ENCODE measurements at places on chromosomes 3 and 15.

DNA sequence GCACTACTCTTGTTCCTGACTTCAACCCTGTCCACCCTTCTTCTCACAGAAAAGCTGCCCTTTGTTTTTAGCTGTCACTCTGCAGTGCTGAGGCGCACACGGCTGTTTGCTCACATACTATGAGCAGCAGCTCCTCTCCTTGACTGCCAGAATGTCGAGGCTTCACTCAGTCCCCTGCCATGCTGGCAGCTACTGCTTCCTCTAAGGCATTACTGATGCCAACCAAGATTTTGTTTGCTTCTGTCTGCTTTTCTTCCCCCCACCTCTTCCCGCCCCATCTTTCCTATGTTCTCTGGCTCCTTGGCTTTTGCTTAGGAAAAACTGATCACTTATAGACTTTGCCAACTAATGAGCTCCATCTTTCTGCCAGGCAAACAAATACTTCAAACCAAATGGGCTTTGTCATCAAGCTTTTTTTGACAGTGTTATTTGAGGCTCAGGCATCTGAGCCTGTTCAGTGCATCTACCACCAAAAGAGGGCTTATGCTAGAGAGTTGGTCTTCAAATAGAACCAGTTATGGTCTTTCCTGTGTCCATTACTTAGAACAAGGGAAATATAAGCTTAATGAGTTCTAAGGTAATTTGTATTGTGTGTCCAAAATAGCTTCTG, 81.0 kb downstream of the FBXL2 start:
- DNase-seq, result no peak

- no peak for DNase-seq
Observed at GRCh38 chr15:29815000-29815710, 7.1 kb downstream of the TJP1 start.

GRCh38 chr3:45283471-45283870, 57.4 kb upstream of the TMEM158 start:
- DNase-seq, result no peak

DNA sequence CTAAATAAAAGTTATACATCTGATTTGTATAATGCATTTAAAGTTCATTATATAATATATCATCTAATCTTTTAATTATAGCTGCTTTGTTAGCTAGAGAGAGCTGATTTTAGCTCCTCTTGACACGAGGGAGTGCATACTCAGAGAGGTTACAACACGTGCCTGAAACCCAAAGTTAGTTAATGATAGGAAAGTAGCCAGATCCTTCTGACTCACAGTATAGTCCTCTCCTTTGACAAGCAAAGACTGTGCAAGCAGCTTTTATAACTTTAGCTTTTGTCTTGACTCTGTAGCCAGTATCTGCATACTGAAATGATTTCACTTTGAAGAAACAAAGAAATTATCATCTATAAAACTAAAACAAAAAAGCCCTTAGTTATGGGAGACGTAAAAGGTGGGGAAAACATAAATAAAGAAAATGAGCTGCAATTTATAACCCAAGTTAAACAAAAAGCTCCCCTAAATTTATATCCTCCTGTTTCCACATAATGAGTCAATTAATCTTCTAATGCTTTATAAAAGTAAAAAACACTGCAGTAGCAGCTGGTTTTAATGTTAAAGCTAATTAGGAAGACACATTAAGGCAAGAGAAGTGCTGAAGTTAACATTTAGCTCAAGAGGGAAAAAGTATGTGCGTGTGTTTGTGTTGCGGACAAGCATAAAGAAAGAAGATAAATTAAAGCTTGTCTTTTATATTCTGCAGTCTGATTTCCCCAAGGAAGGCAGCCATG, 13.1 kb downstream of the GABRR3 start:
- DNase-seq, result no peak

- DNase-seq, result no peak
Observed at GRCh38 chr15:39807791-39808190, 25.1 kb upstream of the FSIP1 start.

GRCh38 chr3:149623824-149624223, 34.0 kb downstream of the WWTR1 start:
- no peak for DNase-seq

DNA sequence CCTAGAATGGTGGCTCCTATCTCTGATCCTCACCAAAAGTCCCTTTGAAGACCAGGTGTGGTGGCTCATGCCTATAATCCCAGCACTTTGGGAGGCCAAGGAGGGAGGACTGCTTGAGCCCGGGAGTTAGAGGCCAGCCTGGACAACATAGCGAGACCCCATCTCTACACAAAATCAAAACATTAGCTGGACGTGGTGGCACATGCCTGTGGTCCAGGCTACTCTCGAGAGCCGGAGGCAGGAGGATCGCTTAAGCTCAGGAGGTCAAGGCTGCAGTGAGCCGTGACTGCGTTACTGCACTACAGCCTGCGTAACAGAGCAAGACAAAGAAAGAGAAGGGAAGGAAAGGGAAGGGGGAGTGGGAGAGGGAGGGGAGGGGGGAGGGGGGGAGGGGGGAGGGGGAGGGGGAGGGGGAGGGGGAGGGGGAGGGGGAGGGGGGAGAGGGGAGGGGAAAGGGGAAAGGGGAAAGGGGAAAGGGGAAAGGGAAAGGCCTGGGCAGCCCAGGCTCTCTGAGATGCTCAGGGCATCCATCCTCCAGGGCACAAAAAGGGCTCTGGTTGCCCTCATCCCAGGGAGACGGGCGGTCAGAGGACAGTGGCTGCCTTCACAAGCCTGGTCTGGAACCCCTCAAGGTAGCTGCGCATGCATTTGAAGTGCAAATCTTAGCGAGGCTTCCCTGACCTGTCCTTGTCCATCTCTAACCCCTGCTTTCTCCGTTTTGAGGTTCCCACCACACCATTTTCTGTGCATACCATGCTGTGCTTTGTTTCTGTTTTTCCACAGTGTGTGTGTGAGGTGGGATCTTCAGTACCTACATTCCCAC, 76.1 kb downstream of the LDHAL6B start:
- no peak for DNase-seq

DNA sequence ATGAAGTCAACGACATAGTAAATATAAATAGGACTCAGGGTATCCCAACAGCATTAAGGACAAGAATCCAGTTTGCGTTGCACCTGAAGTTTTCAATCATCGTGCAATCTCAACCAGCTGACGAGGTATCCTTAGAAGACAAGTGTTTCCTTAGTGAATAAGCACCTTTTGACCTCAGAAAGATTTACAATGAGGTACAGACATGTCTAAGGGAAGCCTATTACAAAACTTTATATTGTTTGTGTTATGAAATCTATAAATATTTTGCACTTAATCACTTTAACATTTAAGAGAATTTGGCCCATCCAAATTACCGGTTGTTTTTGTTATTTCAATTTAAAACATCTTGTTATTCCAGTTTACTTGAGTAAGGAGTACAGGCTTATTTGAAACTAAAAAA, 64.9 kb upstream of the PRICKLE2 start:
- no peak for DNase-seq

DNA sequence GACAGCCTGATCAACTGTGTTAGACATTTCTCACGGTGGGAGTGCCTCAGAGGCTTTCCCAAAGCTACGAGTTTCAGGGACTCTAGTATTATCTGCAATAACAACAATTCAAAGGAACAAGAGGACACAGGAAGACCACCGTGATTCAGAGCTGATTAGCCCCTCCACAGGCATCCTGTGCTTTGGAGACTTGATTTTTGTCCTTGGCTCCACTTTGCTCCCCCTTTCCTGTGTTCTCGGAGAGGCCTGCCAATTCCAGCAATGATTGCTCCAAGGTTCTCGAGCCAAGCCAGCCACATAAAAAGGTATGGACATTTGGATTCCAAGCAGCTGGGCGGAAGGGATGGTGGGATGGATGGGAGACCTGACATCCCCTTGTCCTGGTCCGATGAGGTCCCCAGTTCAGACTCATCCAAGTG, 14.3 kb downstream of the EHD4 start:
- no peak for DNase-seq

GRCh38 chr15:69119683-69120395, 40.6 kb upstream of the GLCE start:
- no peak for DNase-seq

DNA sequence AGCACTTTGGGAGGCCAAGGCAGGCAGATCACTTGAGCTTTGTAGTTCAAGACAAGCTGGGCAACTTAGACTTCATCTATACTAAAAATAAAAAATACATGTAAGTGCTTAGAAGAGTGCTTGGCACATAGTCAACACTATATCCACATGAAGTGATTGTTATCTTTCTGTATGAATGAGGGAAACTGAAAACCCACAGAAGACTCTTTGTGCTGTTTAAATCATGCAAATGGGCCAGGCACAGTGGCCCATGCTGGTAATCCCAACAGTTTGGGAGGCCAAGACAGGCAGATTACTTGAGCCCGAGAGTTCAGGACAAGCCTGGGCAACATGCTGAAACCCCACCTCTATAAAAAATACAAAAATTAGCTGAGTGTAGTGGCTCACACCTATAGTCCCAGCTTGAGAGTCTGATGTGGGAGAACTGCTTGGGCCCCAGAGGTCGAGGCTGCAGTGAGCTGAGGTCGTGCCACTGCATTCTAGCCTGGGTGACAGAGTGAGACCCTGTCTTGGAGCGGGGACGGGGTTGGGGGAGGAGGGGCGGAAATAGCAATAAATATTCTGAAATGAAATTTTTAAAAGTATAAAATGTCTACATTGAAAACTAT, 129.7 kb downstream of the NR2E3 start:
- no peak for DNase-seq

DNA sequence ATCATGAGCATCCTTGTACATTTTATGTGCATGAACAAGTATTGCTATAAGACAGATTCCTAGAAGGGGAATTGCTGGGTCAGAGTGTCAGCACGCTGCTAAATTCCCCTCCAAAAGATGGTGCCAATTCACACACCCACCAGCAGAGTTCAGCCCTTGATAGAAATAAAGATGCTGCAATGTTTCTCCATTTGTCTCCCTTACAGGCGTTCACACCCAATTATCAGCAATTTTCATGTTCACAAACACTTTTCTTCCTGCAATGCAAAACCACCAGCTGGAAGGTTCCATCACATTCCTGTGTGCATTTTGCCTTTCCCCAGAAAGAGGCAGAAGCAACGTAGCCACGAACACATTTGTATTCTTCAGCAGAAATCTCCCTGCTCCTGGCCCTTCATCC, 3.3 kb upstream of the TAMM41 start:
- DNase-seq, result no peak

DNA sequence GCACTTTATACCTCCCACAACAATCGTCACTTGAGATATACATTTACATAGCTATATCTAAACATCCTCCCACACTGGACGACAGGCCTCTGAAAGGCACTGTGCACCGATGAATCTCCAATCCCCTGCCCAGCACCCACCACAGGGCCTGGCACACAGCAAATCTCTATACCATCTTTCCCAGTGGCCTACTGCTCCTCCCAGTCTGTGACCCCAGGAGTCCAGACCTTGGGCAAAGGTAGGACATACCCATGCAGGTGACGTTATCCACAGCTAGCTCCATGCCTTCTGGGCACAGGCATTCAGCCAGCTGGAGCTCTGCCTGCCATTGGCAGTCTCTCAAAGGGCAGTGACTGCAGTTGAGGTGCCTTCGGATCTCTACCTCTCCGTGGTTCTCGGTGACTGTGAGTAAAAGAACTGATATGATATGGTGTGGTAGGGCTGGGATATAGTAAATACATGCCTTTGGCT, 5.8 kb downstream of the LTK start:
- DNase-seq, result no peak

- DNase-seq, result no peak
Observed at GRCh38 chr3:159499031-159499793, 489.4 kb upstream of the IL12A start.

DNA sequence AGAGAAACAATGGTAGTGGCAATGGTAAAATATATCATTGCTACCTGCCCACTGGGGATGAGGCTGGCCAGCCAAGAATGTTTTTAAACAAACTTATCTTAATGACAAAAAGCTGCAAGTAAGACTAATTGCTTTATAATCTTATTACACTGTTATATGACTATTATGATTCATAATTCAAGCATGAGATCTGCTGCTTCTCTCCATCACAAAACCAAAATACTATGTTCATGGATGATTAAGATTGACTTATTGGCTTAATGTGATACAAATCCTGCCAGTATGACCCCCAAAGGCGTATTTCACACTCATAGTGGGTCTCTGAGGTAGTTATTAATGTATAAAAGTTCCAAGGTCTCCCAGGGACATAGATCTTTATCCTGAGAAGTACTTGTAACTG, 52.6 kb downstream of the FBN1 start:
- no peak for DNase-seq

- no peak for DNase-seq
Observed at GRCh38 chr3:166580561-166580960, 743.3 kb upstream of the BCHE start.

DNA sequence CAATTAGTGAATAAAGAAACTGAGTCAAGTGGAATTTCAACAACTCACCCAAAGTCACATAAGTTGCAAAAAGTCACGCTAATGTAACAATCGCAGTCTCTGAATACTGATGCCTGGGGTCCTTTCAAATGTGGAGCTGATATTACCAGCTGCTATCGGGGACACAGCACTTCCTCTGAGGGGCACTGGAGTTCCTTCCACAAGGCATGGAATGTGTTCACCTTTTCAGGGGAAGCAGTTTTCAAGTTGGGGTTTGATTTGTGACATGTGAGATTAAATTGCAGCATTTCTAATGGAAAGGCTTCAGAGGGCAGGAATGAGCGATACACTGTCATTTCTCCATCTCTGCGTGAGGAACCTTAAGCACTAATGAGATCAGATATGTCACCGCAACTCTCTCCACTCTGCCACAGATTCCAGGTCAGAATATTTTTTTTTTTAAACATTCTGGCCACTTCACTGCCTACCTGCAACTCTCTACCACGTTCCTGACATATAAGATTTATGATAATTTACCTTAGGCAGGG, 807.2 kb upstream of the CFAP20DC start:
- DNase-seq, result no peak

GRCh38 chr3:157065201-157065600, 94.7 kb downstream of the CCNL1 start:
- no peak for DNase-seq

DNA sequence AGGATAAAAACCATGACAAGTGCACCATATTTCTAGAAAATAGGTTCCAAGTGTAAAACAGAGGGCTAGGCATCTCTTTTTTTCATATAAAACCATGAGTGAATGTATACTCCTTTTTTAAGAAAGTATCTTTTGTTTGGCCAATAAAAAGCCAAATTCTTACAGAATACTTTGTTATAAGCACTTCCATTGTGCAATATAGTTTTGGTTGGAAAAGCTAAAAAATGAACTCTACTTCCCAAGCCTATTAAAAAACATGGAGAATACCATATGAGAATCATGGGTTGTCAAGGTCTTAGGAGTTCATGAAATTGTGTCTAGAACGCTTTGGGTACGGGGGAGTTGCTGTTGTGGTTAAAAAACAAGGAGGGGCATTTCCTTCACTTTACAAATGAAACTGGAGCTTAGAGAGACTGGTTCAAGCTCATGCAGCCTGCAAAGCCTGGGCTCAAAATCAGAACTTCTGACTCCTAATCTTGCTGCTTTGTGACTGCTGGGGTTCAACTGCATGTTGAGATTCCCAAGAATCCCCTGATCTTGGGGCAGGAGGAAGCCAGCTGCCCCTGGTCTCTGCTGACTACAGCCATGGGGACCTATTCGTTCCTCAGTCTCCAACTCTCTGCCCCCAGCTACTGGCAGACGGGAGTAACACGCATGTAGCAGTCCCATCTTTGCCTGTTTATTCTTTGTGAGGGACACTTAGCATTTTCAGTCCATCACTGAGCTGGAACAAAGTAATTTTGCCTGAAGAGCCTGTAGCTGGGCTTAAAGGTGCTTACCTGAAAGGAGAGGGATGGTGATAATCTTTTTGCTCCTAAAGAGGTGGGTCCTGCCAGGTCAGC, 229.1 kb downstream of the CHST2 start:
- DNase-seq, result no peak

- DNase-seq, result no peak
Observed at GRCh38 chr15:51262463-51262862, 75.9 kb downstream of the CYP19A1 start.

- no peak for DNase-seq
Observed at GRCh38 chr3:126295407-126295939, 61.7 kb downstream of the KLF15 start.
